Esophagus squamous epithelium (tissue), 5 donors: ENCODE measurements at places on chromosomes 4 and X. TPM values are rescaled to one million over a fixed set of nuclear protein-coding genes. Genes with fewer than 3 reads are reported as not detected.

DNA sequence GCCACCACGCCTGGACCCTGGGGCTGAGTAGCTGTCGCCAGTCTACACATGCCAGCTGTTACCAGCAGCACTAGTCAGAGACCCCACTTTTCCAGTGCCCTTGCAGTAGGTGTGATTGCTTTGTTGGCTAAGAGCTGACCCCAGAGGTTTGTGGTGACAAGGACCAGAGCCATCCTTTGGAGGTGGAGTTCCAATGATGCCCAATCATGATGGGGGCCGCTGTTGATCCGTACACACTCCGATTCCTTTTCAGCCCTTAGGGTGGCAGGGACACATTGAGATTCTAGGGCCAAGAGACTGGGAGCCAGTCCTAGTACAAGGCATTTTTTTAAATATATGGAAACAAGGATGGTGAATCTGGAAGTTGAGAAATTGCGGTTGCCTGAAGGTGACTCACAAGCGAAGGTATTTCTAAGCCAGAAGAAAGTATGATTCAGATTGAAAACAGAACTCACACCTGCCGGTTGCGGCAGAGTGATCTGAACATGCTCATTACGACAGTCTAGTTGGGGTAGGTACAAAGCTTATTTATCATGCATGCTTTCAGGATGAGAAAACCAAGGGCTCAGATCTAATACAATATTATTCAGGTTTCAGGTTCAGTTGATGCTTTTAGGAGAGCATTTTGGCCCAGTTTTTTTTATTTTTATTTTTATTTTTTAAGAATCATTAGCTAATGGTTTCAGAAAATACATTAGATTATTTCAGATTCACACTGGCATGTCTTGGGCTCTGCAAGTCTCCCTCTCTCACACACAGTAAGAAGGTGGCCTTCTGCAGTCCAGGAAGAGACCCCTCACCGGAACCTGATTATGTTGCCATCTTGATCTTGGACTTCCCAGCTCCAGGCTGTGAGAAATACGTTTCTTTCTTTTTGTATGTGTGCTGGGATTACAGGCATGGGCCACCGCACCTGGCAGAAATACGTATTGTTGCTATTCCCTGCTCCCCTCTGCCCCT lies 43.4 kb downstream of the SHROOM2 start:
- H3K4me3 ChIP-seq = no peak overlapping the region
- H3K27ac ChIP-seq = peak overlapping the region; percentile 45
- peaks cover 3% of the 10 kb centered on the region for H3K4me1 ChIP-seq

GRCh38 chrX:43448688-43449087 lies 207.4 kb upstream of the MAOA start:
- no peaks in the 10 kb centered on the region for H3K27me3 ChIP-seq
- no peak overlapping the region for H3K27ac ChIP-seq
- no peaks in the 10 kb centered on the region for H3K4me1 ChIP-seq
- no peaks in the 10 kb centered on the region for H3K36me3 ChIP-seq
- no peak overlapping the region for H3K4me3 ChIP-seq

DNA sequence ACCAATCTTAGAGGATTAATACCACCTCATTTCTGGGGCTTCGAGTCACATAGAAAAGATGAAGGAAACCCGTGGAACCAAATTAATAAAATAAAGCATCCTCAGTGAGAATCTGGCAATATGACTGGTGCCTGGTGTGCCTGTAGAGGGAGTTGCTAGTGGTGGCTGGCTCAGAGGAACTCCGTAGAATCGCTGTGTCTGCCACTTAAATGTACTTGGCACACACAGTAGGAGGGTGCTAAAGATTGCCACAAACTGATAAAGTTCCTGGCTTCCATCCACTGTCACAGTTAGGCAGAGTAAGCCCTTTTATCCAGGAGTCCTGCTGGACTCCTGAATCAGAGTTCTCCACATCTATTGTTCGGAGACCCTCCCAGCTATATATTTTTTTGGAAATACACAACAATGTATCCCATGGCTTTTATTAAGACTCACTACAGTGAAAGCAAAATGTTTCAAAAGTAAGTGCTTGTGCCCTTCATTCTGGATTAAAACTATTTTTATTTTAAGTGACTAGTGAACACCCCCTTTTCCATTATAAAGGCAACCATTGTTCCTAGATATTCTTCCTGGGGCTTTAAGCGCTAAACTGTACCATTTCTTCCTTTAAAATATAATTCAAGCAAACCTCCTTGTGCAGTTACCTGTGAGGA lies 56.6 kb downstream of the KIF4A start:
- H3K27me3 ChIP-seq = no peaks in the 10 kb centered on the region
- H3K4me1 ChIP-seq = no peaks in the 10 kb centered on the region
- H3K27ac ChIP-seq = no peak overlapping the region
- no peak overlapping the region for H3K4me3 ChIP-seq

DNA sequence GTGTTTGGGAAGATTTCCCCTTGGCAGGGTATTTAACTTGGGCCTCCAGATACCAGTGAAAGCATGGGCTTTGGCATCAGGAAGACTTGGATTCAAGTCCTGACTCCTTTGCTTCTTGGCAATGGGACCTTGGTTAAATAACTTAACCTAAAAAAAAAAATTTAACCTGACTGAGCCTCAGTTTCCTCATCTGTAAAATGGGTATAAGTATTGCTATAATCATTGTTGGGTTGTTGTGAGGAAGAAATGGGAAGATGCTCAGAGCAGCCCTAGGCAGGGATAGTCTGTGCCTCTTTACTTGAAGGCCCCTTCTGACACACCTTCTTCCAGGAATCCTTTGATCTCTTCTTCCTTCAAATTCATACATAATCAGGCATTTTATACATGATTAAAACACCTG lies 70.3 kb downstream of the ZCCHC12 start:
- no peak overlapping the region for H3K27ac ChIP-seq
- no peak overlapping the region for H3K4me3 ChIP-seq
- DNase-seq = no peak
- H3K36me3 ChIP-seq = no peaks in the 10 kb centered on the region

DNA sequence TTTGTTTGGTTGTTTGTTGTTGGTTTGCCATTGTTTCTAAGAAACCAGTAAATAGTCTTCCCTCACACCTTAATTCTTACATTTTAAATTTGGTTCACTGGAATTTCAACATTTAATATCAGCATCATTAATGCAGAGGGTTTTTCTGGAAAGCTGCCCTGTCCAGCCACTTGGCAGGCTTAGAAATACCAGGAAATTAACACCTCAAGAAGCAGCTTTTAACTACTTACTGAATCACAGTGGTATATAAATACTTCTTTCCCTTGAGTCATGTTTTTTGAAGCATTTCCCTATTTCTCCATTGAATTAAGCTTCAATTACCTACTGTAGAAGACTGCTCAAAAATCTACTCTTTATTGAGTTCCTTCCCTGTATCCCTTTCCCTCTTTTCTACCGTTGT lies 1221.1 kb upstream of the ADGRL3 start:
- no peaks in the 10 kb centered on the region for H3K36me3 ChIP-seq
- H3K4me1 ChIP-seq = no peaks in the 10 kb centered on the region
- no peaks in the 10 kb centered on the region for H3K27me3 ChIP-seq
- H3K4me3 ChIP-seq = no peak overlapping the region
- no peak overlapping the region for H3K27ac ChIP-seq

Gene HTR2C
- not detected for total RNA-seq

Gene MAGEA2
- total RNA-seq = not detected
